ENCODE measurements at places on chromosomes 3 and 15.

GRCh38 chr3:132628157-132628556 lies 31.1 kb downstream of the ACKR4 start:
- no peak for DNase-seq

DNA sequence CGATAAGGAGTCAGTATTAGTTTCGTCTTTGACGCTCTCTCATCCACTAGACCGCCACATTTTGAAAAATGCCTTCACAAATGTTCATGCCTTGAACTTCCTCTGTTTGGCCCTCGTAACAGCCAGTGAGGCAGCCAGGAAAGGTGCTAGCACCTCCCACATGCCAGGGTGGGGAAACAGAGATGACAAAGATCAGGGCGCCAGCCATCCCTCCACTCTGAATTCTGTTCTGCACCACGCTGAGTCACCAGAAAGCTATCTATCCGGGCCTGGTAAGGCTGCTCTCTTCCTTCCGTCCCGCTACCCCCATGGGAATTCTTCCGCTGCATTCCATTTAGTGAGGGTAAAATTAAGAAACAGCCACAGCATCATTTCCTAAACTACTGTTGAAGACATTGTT lies 31.3 kb upstream of the BCL2L10 start:
- DNase-seq, result no peak

DNA sequence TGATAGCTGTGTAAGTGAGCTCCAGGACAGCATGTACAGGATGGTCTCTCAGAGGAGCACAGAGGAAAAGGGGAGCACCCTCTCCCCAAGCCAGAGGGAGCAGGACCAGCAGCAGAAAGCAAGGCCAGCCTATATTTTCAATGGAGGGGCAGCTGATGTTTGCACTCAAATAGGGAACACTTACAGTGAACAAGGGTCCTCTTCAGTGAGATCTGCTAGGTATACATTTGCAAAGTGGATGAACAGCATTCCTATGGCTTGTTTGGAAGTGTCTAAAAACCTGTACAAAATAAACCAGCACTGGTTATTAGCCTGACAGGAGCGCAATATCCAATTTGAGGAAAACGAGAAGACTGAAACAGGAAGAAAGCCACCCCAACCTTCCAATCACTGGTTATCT lies 17.6 kb upstream of the MUSTN1 start:
- no peak for DNase-seq

DNA sequence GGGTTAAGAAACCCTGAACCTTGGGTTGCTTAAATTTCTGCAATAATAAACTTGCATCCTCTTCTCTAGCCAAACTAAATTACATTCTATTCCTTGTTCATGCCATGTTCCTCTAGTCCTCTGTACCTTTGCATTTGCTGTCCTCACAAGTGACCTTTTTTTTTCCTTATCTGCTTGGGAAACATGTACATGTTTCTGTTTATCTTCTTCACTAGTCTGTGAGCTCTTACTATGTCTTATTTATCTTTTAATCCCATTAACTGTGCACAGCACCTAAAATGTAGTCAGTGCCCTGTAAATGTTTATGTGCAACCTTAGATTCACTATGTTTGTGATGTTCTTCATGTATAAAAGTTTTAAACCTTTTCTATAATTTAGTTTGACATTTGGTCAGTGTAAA lies 61.9 kb downstream of the REC114 start:
- no peak for DNase-seq

DNA sequence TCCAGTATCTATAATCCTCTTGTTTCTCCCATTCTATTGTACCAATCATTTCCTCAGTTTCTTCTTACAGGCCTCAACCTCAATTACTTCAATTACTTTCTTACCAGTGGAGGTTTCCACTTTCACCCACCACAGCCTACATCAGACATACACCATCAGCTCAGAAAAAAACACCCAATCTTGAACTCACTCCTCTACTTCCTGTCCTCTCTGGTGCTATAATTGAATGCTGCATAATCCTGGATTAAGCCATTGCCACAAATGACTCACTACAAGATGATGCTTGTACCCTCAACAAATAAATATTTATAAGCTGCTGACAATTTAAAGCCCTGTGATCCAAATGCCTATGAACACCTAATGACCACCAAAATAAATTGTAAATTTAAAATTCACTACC lies 18.5 kb downstream of the RYK start:
- DNase-seq, result no peak

GRCh38 chr3:150421799-150422548 lies 13.9 kb downstream of the TSC22D2 start:
- no peak for DNase-seq

- no peak for DNase-seq
These were observed 16.0 kb downstream of the SLC22A14 start for GRCh38 chr3:38297947-38298711.

GRCh38 chr3:134796281-134797056 lies 1.4 kb downstream of the EPHB1 start:
- no peak for DNase-seq

DNA sequence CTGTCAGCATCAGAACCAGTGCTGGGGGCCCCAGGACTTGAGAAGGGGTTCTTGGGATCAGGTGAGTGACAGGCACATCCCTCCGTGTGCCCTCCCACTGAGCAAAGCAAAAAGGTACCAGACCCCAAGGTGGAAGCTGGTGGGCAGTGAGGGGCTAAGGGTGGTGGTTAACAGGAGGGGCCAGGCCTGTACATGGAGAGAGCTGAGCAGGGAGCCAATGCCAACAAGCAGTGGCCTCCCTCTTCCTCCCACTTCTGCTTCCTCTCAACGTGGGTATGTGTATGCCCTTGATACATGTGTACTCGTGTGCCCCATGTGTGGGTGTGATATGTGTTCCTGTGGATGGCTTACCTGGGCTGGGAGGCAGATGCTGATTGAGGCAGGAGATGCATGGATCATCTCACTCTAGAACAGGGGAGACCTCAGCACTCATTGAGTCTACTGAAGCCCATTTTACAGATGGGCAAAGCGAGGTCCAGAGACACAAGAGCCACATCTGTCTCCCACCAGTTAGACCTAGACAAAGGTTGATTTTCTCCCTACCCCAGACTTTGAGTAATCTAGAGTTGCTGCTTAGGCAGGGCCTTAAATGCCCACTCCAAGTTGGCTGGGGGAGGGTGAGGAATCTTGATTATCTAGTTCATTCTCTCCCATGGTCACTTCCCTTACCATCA lies 945 bp downstream of the VIPR1 start:
- no peak for DNase-seq

- no peak for DNase-seq
These were observed 39.7 kb upstream of the POLG start for GRCh38 chr15:89374086-89374981.

GRCh38 chr3:151226088-151226563 lies 23.1 kb upstream of the GPR171 start:
- no peak for DNase-seq

DNA sequence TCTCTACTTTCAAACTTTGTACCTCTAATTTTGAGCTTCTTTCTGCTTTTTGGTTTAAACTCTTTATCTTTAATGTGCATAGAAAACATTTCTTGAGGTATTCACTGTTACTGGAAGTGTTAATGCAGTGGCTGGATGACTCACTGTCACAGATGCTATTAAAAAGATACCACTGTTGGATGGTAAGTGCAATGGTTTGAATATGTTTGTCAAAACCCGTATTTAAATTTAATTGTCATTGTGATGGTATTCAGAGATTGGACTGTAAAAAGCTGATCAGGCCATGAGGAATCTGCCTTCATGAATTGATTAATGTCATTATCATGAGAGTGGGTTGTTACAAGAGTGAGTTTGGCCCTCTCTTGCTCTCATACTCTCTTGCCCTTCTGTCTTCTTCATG lies 70.6 kb downstream of the AP4E1 start:
- no peak for DNase-seq

- DNase-seq, result no peak
These were observed 5.1 kb downstream of the GPD1L start for GRCh38 chr3:32111560-32111959.

DNA sequence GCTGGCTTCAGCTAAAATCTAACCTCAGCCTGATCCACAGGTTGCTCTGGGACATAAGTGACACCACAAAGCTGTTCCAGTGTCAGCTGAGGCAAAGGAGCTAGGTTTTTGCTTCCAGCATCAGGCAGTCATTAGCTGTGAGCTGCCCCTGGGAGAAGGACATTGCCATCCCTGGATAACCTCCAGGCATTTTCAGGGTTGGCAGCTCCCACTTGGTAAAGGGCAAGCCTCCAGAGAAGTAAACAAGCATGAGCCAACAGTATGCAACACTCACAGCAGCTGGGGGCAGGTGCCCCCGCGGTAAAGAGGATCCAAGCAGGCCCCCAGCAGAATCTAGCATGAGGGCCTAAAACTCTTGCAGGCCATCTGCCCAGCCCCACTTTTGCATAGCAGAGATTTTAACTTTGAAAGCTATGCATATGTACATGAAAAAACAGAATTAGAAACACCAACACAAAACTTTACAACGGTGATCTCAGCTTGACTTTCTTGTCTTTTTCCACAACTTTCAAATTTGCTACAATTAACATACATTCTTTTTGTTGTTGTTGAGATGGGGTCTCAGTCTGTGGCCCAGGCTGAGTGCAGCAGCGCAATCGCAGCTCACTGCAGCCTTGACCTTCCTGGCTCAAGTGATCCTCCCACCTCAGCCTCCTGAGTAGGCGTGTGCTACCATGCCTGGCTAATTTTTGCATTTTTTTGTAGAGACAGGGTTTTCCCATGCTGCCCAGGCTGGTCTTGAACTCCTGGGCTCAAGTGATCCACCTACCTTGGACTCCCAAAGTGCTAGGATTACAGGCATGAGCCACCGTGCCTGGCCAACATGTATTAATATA lies 83.8 kb upstream of the TPM1 start:
- no peak for DNase-seq

DNA sequence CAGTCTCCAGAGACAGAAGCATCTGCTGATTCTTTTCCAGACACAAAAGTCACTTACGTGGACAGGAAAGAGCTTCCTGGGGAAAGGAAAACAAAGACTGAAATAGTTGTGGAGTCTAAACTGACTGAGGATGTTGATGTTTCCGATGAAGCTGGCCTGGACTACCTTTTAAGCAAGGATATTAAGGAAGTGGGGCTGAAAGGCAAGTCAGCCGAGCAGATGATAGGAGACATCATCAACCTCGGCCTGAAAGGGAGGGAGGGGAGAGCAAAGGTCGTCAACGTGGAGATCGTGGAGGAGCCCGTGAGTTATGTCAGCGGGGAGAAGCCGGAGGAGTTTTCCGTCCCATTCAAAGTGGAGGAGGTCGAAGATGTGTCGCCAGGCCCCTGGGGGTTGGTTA lies 25.4 kb downstream of the SYNM start:
- DNase-seq, result no peak

DNA sequence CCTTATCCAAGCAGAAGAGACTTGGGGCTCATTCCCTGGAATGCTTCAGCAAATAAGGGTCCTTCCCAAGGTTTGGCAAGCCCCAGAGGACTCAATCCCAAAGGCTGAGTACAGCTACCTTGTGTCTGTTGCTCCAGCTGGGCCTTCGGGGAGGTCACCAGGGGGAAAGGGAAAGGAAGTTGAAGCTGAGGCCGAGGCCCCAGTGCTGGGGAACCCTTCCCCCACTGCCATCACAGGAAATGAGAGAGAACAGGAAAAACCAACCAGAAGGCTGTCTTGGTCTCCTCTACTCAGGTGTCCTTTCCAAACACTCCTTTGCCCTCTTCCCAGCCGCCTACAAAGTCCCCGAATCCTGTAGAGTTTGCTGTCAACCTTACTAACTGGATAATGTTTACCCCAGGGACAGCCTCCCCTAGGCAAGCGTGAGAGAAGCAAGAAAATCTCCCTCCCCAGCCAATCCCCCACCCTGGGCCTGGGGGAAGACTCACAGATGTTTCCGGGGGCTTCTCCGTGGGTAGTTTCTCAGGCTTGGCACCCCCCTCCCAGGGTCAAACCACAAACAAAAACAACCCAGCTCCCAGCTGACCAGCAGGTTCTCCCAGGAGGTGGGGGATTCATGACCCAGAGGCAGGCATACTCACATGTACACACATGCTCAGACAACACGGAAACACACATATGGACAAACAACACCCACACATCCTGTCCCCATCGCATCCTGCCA lies 5.5 kb downstream of the CSRNP1 start:
- no peak for DNase-seq

- DNase-seq, result no peak
These were observed 666.0 kb upstream of the NR2F2 start for GRCh38 chr15:95664450-95664849.

- no peak for DNase-seq
These were observed 33.6 kb downstream of the EAF1 start for GRCh38 chr3:15460891-15461531.

GRCh38 chr3:128279601-128279880 lies 126.3 kb downstream of the EEFSEC start:
- DNase-seq, result no peak

GRCh38 chr3:197376020-197376419 lies 77.6 kb upstream of the DLG1 start:
- no peak for DNase-seq

DNA sequence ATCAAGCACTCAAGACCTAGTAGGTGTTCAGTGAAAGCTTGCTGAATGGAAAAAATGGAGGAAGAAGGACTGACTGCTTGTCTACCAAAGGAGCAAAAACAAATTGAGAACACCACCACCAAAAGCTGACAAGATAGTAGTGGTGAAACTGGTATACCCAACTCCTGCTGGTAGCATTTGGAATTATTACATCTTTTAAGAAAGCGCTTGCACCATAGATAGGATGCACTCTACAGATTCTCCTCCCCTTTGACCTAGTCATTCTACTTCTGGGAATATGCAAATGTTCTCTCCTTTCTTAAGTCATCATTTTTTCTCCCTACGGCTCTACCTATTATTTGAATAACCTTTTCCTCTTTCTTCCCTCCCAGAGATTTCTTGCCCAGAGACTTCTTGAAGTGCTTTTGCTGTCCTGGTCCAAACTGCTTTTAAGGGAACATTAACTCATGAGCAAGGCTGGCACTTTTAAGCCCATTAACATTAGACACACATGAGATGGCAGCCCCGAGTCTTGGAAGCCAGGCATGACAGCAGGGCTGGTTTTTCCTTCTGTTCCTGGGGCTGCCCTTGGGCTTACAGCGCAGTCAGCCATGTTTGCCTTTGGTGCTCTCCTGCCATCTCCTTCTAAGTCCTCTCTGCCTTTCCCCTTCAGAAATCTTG lies 75.0 kb upstream of the TLE3 start:
- DNase-seq, result no peak

- DNase-seq, result no peak
These were observed 34.0 kb upstream of the PLOD2 start for GRCh38 chr3:146195030-146195429.

DNA sequence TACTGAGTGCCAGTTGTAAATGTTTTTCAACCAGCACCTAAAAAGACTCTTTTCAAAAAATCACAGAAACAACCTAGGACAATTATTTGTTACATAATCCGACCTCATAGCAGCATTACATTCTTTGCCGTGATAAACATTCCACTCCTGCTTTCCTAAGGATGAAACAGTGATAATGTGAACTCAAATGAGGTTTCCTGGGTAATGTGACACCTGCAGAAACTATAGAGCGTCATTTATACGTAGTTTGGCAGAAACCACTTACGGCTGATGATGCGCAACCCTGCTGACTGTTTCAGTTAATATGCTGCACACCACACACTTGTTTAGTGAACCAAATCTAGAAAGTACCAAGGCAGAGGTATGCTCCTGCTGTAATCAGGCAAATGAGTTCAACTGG lies 55.8 kb downstream of the SEMA6D start:
- no peak for DNase-seq

GRCh38 chr3:22980346-22980745 lies 222.8 kb upstream of the UBE2E2 start:
- no peak for DNase-seq
